ENCODE measurements at places on chromosomes 3 and 15.

- no peak for DNase-seq
These were observed 459.7 kb upstream of the EPHA6 start for GRCh38 chr3:96354742-96355141.

- DNase-seq = no peak
These were observed 8.2 kb downstream of the TRNT1 start for GRCh38 chr3:3134750-3135448.

- DNase-seq = no peak
These were observed 875.4 kb downstream of the ROBO2 start for GRCh38 chr3:77915336-77915735.

DNA sequence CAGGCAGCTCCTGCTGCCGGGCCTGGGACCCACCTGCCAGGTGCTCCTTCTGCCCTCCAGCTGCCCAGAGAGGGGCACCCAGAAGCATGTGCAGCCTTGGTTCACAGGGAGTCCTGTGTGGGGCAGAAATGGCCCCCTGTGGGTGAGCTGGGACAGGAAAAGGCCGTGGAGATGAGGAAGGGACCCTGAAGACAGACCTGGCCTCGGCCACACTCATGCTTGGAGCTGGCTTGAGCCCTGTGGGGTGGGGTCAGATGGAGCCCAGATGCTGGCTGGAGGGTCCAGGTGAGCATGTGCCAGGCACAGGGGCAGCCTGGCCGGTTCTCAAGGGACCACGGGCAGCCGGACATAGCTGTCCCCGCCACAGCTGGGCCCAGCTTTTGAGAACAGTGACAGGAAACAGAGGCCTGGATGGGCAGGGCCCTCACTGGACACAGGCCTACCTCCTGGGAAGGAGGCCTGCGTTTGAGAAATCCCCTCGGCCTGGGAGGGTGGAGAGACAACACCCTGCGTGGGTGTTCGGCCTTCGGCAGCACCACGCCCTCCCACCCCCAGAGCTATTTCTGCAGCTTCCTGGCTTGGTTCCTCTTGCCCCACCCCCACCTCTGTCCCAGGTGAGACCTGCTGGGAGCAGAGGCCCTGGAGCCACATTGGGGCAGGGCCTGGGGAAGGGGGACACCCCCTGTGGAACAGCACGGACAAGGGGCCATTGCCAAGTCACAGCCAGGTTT lies 132.6 kb upstream of the MEF2A start:
- DNase-seq = peak; percentile 79
